Thyroid gland (tissue), 4 donors: ENCODE measurements at places on chromosomes 5 and 9. TPM values are rescaled to one million over a fixed set of nuclear protein-coding genes. Genes with fewer than 3 reads are reported as not detected.

- H3K4me1 ChIP-seq: peaks cover 30% of the 10 kb centered on the region
- no peak overlapping the region for H3K4me3 ChIP-seq
- DNase-seq: peak; percentile 78
- peak overlapping the region; percentile 79 for H3K27ac ChIP-seq
Observed at GRCh38 chr9:113548221-113549041, 84.9 kb downstream of the RGS3 start.

GRCh38 chr5:9441610-9442009 lies 104.3 kb downstream of the SEMA5A start:
- H3K27me3 ChIP-seq: no peaks in the 10 kb centered on the region
- no peak overlapping the region for H3K4me3 ChIP-seq
- H3K4me1 ChIP-seq: no peaks in the 10 kb centered on the region
- H3K27ac ChIP-seq: no peak overlapping the region
- no peaks in the 10 kb centered on the region for H3K36me3 ChIP-seq

DNA sequence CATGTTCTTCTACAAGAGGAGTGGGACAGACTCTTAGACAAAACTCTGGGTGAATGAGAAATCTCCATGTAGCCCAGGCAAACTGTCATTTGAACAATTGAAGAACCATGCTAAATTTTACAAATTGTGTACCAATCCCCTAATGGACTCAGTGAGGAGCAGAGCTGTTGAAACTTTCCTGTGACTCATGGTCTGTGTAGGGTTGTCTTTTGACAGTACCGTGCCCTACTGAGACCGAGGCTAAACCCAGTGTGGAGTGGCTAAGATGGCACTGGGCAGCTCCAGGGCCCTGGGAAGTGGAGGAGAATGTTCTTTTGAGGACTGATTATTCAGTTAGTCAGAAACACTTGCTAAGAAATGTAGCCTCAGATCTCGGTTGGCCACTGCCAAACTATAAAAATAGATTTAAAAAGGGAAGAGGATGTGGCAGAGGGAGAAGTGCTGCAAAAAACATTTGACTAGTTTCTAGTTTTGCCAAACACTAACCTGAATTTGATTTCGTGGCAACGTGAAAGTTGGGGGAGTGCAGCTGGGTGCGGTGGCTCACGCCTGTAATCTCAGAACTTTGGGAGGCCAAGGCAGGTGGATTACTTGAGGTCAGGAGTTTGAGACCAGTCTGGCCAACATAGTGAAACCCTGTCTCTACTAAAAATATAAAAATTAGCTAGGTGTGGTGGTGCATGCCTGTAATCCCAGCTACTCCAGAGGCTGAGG lies 24.7 kb downstream of the POU4F3 start:
- DNase-seq: no peak
- H3K27ac ChIP-seq: no peak overlapping the region
- no peak overlapping the region for H3K4me3 ChIP-seq

DNA sequence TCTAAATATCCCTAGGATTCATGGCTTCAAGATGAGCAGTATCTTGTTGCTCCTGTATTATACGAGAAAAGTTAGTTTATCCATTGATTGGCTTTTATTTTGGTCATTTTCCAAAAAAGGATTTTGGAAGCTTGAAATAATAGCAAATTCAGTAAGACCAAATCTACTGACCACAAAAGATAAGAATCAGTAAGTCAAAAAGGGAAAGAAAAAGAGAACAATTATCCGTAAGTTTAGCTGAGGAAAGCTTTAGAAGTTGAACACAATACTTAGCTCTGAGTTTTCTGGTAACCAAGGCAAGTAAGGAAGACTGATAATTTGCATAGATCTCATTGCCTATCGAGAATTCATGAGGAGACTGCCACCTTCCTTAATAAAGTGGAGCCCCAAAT lies 9.1 kb downstream of the TGFBR1 start:
- no peaks in the 10 kb centered on the region for H3K27me3 ChIP-seq
- no peak overlapping the region for H3K27ac ChIP-seq
- no peak overlapping the region for H3K4me3 ChIP-seq
- no peak for DNase-seq
- no peaks in the 10 kb centered on the region for H3K36me3 ChIP-seq

DNA sequence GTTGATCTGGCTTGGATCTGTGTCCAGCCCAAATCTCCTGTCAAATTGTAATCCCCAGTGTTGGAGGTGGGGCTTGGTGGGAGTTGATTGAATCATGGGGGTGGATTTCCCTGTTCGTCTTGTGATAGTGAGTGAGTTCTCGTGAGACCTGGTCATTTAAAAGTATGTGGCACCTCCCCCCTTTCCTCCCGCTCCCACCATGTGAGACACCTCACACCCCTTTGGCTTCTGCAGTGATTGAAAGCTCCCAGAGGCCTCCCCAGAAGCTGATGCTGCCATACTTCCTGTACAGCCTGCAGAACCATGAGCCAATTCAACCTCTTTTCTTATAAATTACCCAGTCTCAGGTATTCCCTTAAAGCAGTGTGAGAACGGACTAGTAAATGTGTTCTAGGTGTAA lies 117.3 kb upstream of the PTCH1 start:
- no peaks in the 10 kb centered on the region for H3K27me3 ChIP-seq
- no peak for DNase-seq
- H3K36me3 ChIP-seq: no peaks in the 10 kb centered on the region
- H3K27ac ChIP-seq: no peak overlapping the region
- H3K4me3 ChIP-seq: no peak overlapping the region

- H3K4me1 ChIP-seq: peaks cover 39% of the 10 kb centered on the region
- no peak overlapping the region for H3K4me3 ChIP-seq
- H3K27me3 ChIP-seq: no peaks in the 10 kb centered on the region
Observed at GRCh38 chr9:129497005-129497812, 123.7 kb downstream of the C9orf50 start.

DNA sequence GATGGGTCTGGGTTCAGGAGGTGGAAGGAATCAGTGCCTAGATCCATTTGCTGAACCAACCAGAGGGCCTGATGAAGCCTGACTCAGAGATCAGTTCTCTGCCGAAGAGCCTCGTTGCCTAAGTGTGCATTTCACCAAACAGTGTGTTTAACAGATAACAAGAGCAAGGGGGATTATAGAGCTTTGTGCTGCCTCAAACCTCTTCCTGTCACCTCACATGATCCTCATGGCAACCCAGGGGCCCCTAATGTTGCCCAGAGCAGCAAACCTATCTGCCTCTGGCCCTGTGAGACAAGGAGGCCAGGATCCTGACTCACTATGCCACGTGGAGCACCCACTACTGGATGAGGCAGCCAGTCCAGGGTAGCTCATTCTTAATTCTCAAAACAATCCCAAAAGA lies 66.3 kb upstream of the EPB41L4B start:
- H3K27me3 ChIP-seq: no peaks in the 10 kb centered on the region
- no peak for DNase-seq
- H3K4me1 ChIP-seq: no peaks in the 10 kb centered on the region
- H3K27ac ChIP-seq: no peak overlapping the region
- no peak overlapping the region for H3K4me3 ChIP-seq

DNA sequence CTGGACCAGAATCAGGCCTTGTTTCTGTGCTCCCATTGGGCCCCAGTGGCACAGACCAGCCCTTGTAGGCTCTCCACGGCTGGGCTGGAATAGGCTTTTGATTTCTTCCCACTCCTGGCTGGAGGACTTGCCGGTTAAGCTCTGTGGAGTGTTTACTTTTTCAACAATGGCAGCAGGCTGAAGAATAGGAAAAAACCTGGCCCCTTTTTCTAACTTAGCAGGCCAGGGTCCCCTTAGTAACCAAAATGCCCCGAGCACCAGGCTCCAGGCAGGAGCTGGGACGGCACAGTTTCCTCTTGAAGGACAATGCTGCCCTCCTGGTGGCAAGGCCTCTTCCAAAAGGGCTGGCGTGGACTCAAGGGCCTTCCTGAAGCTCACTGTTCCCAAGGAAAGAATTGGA lies 230.3 kb downstream of the CRB2 start:
- no peak overlapping the region for H3K27ac ChIP-seq
- peaks cover 8% of the 10 kb centered on the region for H3K4me1 ChIP-seq
- no peak for DNase-seq
- H3K36me3 ChIP-seq: no peaks in the 10 kb centered on the region
- H3K4me3 ChIP-seq: no peak overlapping the region
- H3K27me3 ChIP-seq: no peaks in the 10 kb centered on the region

- H3K27ac ChIP-seq: no peak overlapping the region
- no peaks in the 10 kb centered on the region for H3K36me3 ChIP-seq
- H3K4me3 ChIP-seq: no peak overlapping the region
- DNase-seq: no peak
Observed at GRCh38 chr5:31678180-31678579, 39.2 kb downstream of the PDZD2 start.

DNA sequence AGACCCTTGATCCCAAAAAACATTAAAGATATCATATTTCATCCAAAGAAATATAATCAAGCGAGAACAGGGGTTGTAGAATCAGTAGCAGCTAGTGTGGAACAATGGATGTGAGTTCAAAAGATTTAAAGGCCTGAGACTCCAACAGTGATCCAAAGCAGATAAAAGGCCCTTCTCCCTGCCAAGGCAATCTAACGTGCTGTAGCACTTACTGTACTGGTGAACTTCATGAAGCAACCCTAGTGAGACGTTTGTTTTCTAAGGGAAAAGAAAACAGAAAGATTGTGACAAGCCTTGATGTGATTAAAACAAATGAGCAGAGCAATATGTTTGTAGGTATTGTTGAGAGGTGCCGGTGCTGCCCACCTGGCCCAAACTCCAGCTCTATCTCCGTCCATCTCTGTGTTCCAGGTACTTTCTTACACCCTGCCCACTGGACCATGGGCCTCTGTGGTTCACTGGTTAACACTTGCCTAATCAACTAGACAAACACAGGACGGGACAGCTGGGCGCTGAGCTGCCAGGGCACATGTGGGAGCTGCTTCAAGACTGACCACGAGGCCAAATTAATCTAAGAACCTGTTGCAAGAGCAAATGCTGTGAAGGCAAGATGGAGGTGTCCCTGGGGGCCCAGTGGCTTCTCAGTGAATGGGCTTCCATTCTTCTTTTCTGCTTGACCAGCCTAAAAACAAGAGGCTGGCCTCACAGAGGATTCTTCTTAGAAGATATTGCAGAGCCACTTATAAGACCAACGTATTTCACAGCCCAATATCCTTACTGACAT lies 265.5 kb downstream of the CWC27 start:
- H3K36me3 ChIP-seq: no peaks in the 10 kb centered on the region
- H3K4me3 ChIP-seq: no peak overlapping the region
- peak; percentile 90 for DNase-seq
- peak overlapping the region; percentile 73 for H3K27ac ChIP-seq

DNA sequence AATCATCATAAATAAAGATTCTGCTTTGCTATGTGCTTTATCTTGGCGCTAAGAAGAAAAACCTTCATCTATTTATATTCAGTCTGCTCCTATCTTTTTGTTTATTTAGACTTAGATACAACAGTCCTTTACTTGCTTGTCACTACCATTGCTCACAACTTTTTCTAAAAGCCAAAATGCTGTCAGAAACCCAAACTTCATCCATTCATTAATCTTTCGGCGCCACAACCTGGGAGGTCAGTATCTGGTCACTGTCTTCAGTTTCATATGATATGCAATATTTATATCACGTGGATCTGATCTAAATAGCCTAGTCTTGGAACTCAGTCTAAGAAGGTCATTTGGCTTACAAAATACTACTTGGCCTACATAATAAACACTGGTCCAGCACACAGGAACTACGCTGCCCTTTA lies 159.3 kb upstream of the TARS1 start:
- H3K4me1 ChIP-seq: peaks cover 10% of the 10 kb centered on the region
- DNase-seq: no peak
- no peaks in the 10 kb centered on the region for H3K36me3 ChIP-seq
- no peaks in the 10 kb centered on the region for H3K27me3 ChIP-seq

DNA sequence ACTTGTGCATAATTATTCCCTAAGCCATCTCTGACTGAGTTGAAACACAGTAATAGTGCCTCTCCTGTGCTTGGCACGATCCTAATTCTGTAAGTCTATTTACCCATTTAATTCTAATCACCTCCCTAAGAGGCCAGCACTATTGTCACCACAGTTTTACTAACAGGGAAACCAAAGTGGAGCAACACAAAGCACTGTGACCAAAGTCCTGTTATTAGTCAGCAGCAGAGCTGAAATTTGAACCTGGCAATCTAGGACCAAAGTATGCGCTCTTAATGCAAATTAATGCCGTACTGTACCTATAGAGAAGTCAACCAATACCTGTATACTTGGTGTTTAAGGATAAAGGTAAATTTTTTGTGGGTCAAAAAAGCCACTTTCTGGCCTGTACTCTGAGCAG lies 77.1 kb upstream of the CNTLN start:
- H3K27ac ChIP-seq: no peak overlapping the region
- H3K36me3 ChIP-seq: no peaks in the 10 kb centered on the region
- DNase-seq: no peak
- H3K4me3 ChIP-seq: no peak overlapping the region
- no peaks in the 10 kb centered on the region for H3K4me1 ChIP-seq

GRCh38 chr5:56305001-56305950 lies 72.1 kb upstream of the ANKRD55 start:
- DNase-seq: no peak
- no peaks in the 10 kb centered on the region for H3K27me3 ChIP-seq
- no peaks in the 10 kb centered on the region for H3K4me1 ChIP-seq
- no peaks in the 10 kb centered on the region for H3K36me3 ChIP-seq
- no peak overlapping the region for H3K4me3 ChIP-seq
- no peak overlapping the region for H3K27ac ChIP-seq

DNA sequence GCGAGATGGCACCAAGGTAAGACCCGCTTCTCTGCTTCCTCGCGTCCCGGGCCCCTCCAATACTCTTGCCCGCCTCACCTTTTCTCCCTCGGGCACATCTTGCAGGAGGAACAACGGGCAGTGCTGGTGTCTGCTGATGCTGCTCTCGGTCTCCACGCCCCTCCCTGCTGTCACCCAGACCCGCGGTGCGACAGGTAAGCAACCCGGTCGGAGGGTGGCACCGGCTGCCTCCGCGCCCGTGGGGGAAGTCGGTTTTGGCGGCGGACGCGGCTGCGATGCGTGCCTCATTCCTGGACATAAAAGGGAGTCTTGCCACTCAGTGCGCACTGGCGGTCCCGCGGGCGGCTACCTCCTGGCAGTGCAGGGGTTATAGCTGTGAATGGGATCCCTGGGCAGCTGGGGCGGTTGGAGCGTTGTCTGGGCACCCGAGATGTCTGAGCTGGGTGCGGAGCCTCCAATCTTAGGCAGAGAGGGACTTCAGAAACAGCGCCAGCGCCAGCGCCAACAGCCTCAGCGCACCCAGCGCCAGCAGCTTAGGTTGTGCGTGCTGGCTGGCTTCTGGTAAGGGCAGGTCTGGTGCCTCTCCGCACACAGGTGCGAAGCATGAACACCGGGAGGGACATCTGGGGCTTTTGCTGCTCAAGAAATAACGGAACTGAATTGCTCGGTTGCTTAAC lies 488 bp downstream of the COL15A1 start:
- no peak for DNase-seq
- H3K27me3 ChIP-seq: peaks cover 9% of the 10 kb centered on the region

GRCh38 chr9:91843093-91843492 lies 106.9 kb downstream of the ROR2 start:
- H3K4me3 ChIP-seq: no peak overlapping the region
- H3K27ac ChIP-seq: no peak overlapping the region
- peaks cover 26% of the 10 kb centered on the region for H3K4me1 ChIP-seq

Gene EMB
- total RNA-seq: 54.8 TPM

Gene STC2
- total RNA-seq: 10.8 TPM

Gene LCN10
- total RNA-seq: 7.0 TPM

Gene CRHBP
- total RNA-seq: 5.1 TPM

Gene NANS
- total RNA-seq: 28.5 TPM

Gene BHMT2
- total RNA-seq: 50.5 TPM

Gene FIBCD1
- not detected for total RNA-seq

Gene CARD9
- total RNA-seq: 1.5 TPM
